T follicular helper cell (primary cell): ENCODE measurements at places on chromosomes 3 and 15.

DNA sequence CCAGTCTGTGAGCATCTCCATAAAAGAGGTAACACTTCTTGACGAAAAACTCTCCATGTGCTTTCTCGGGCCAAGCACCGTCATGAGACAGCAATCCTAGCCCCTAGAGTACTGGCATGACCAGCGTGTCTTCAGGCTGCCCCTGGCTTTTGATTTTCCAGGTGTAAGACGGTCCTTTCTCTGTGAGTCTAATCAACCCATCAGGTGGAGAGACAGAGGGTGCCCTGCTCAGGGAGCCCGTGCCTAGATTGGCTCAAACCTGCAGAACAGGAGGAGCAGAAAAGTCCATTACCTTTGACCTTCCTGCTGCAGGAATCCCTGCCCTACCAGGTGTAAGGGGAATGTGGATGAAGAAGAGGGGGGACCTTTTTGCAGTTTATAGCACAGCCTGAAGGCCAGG is 109.5 kb upstream of the CHRM5 start:
- no peak for DNase-seq

- no peak for DNase-seq
Observed at GRCh38 chr3:38283810-38284755, 2.0 kb downstream of the SLC22A14 start.

DNA sequence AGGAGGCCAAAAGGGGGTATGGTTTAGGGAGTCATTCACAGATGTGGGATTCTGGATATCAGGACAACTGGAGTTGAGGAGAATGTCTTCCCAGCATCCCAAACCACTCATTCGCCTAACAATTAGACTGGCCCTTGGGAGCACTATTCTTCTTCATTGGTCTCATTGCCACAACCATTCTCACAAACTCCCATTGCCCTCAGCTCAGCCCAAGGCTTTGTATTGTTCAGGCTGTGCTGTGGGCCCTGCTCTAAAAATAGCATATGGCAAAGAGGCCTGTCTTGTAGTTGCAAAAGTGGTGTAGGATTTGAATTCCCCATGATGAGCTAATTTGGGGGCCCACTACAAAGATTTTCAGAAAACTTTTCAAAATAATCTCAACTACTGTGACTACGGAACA is 6.3 kb upstream of the ADAMTS9 start:
- no peak for DNase-seq

GRCh38 chr15:82183121-82184031 is 79.2 kb downstream of the EFL1 start:
- DNase-seq: no peak

DNA sequence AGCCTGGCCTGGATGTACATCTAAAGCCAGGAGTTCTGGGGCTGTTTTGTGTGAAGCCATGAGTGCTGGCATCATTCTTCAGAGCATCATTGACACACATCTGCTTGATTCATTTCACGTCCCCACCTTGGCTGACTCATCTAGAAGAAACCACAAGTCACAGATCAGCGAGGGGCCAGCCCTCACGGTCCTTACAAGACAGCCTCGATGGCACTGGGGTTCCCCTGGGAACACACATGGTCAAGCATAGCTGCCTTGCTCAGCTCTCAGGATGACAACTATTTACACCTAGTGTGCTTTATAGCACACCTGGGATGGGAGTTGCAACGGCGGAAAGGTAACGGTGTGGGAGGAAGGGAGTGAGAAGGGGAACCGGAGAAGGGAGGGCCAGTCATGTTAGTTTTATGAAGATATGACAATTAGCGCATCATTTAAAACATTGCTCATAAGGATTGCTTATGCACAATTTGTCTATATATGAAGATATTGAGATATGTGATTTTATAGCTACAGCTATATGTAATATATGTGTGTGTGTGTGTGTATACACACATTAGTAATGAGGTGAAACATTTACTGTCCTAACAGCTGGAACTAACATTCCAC is 227.1 kb downstream of the RPLP1 start:
- no peak for DNase-seq

- peak; percentile 96 for DNase-seq
Observed at GRCh38 chr3:125916376-125916978, 52.5 kb upstream of the ROPN1B start.

- DNase-seq: no peak
Observed at GRCh38 chr3:68148447-68148846, 494.0 kb upstream of the SUCLG2 start.

GRCh38 chr3:69665026-69665737 is 74.1 kb upstream of the MITF start:
- no peak for DNase-seq

DNA sequence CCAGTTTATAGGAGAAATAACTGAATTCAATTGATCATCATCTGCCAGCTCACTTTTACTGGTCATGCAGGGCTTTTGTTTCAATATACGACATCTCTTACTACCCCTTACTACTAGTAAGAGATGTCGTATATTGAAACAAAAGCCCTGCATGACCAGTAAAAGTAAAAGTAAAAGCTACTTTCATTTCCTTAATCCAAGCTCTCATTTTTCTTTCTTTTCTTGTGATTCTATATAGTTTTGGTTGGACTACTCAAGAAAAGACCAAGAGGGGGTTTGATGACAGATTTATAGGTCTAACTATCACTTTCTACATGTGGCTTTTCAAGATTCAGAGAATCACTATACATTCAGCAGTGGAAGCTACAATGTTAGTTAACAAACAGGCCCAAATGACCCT is 1237.3 kb downstream of the ROBO2 start:
- no peak for DNase-seq

DNA sequence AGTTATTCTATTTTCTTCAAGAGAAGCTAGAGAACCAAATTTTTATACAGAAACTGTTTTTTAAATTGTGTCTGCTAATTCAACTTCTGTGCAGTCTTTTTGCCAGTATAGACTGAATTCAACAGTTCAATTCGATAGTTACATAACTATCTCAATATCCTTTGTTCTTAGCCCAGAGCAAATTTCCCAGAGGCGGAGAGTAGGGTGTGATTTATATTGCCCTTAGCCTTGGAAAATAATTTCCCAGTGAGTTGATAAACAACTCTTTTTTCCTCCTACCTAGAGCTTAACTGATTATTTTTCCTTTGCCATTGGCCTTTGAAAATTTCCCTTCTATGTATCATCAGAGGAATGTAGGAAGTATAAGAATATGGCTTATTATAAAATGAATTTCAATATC is 420.5 kb downstream of the NSUN3 start:
- DNase-seq: no peak

- no peak for DNase-seq
Observed at GRCh38 chr15:72592097-72592496, 62.4 kb upstream of the GOLGA6B start.

DNA sequence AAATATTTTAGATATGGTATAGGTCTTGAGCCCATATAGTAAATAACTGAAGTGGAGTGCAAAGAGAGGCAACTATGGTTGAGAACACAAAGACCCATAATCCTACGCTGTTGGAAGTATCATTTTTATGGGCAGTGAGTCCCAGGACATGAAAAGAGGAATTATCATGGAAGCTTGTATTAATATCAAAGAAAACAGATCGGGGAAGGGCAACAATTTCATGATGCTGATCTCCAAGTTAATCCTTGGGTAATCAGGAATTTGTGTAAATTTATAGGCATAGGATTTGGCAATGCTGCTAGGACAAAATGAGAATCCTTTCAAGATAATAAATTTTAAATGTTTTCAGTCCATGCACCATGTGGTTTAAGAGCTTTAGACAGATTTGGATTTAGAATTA is 40.2 kb upstream of the PYDC2 start:
- DNase-seq: no peak

DNA sequence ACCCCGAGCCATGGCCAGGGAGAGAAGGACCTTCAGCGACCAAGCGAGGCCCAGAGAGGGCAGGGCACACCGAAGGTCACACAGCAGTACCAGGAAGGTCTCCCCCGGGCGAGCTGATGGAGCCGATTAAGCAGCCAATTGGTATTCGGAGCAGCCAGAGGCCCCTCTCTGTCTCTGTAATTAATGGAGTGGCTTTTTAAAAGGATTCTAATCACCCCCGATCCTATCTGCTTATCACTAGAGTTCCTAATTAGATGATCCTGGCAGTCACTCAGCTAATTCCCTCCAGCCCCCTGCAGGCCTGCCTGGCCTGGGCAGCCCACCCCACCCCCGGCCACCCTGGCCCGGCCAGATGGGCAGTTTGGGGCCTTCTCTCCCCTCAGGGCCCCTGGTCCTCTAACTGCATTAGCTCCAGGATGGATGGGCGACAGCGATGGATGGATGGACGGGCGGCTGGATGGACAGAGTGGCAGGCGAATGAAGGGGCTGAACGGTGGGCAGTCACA is 1.6 kb upstream of the DNAJB8 start:
- DNase-seq: no peak

DNA sequence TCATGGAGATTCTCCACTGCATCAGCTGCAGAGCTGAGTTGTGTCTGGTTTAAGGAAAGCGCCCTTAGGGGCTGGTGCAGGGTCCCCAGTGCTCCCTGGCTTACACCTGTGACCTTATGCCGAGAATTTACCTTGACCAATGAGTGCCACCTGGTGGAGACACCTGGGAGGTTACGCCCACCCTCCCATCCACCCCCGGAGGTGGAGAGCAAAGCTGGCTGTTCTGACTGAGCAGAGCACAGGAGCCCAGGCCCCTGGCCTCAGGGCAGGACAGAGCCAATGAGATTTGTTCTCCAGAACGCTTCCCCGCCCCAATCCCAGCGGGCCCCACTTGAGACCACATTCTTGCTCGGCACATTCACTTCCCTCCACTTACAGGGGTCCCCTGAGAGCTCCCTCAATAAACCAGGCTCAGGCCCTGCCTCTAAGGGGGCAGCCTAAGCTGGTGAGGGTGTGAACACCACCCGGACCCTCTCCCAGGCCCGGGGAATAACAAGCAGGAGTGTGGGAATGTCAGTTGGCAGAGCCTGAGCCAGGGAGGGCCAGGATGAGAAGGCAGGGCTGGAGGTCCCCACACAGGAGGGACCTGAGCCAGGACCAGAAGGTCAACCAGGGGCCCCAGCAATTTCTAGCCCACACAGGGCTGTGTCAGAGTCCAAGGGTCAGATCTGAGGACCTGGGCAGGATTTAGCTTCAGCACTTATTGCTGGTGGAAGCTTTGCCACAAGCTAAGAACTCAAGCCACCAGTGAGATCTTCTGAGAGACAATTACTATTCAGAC is 117.1 kb downstream of the TPRA1 start:
- DNase-seq: no peak

GRCh38 chr15:66167854-66168253 is 85.7 kb downstream of the MEGF11 start:
- no peak for DNase-seq

DNA sequence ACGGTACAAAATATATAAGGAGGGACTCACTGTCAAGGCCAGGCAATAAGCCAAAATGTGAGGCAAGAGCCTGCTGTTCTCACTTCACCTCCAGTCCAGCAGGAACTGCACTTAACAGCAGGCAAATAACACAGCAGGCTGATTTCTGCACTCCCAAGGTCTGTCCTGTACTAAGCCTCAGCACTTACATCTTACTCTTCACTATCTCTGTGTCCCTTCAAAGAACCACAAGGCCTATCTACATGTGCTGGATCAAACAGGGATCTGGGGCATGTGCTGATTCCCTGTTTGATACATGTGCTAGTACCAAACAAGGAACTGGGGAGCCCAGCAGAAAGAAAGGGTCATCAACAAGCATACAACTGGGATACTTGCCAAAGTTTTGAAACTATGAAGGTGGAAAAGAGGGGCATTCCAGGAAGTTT is 22.2 kb downstream of the UACA start:
- no peak for DNase-seq

DNA sequence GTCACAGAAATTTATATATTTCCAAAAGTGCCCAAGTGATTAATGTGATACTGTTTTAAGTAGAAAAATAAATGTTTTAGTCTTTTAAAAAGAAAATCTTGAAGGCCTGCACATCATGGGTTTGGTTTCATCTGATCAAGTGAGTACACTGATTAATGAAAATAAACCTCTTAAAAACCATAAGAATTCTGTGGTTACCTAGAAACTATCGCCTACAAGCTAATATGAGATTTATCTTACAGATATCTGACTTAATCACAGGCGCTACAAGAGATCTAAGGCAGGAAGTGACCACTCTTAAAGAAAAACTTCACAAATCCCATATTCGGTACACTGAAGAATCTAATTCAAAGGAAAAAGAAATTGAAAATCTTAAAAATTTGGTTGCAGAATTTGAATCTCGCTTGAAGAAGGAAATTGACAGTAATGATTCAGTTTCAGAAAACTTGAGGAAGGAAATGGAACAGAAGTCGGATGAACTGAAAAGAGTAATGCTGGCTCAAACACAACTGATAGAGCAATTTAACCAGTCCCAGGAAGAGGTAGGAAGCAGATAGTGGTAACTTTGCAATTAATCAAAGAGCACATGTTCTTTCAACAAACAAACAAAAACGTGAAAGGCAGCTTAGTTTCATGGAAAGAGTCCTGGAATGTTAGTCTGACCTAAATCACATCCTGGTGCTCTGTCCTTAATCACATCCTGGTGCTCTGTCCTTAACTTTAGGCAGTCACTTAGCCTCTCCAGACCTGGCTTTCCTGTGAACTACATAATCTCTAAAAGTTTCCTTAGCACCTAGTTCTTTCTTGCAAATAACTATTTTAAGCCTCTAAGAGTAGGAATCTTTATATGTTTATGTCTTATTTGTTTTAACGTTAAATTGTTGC is 131.8 kb downstream of the CCNL1 start:
- no peak for DNase-seq

DNA sequence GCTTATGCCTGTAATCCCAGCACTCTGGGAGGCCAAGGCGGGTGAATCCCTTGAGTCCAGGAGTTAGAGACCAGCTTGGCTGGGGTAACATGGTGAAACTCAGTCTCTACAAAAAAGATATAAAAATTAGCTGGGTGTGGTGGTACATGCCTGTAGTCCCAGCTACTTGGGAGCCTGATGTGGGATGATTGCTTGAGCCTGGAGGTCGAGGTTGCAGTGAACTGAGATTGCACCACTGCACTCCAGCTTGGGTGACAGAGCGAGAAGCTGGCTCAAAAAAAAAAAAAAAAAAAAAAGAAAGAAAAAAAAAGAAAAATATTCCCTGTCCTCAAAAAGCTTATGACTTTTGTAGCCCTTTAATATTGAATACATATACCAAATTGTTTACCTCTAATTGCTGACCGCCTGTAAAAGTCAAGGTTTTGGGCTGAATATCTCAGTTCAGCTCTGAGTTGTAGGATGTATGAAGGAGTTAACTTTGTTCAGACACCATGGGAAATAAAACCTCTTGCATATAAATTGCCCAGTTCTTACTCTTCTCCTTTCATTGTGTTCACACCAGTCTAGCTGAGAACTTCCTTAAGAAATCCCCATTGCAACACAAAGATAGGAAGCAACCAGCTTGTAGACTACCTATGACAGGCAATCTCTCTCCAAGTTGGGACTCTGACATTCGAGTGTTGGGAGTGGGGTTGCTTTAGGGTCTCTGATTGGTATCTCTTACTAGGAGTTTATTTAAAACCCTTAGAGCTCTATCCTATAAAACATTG is 97.6 kb upstream of the RASGRP1 start:
- no peak for DNase-seq

- DNase-seq: no peak
Observed at GRCh38 chr3:115325539-115325938, 178.5 kb upstream of the ZBTB20 start.

- no peak for DNase-seq
Observed at GRCh38 chr3:150662410-150663200, 41.1 kb downstream of the ERICH6 start.
